ENCODE measurements at places on chromosomes 1 and 21. TPM values are rescaled to one million over a fixed set of nuclear protein-coding genes. Genes with fewer than 3 reads are reported as not detected.

Gene CLDN14
- total RNA-seq, result not detected

Gene PLA2G2C
- total RNA-seq, result not detected

DNA sequence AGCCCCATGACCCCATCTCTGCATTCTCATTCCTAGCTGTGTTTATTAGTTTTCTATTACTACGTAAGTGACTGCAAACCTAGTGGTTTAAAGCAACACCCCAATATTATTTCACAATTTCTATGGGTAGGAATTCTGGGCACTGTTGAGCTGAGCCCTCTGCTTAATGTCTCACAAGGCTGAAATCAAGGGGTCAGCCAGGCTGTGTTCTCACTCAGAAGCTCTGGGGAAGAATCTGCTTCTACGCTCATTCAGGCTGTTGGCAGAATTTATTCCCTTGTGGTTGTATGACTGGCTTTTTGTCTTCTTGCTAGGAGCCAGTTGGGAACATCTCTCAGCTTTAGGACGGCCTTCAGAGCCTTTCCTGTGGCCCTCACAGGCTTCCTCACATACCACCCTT is 181.0 kb downstream of the GIPC2 start:
- H3K27me3 ChIP-seq, result no peaks in the 10 kb centered on the region
- no peak for DNase-seq
- no peaks in the 10 kb centered on the region for H3K36me3 ChIP-seq
- H3K27ac ChIP-seq, result no peak overlapping the region
- no peaks in the 10 kb centered on the region for H3K4me1 ChIP-seq
- H3K4me3 ChIP-seq, result no peak overlapping the region

Gene UQCRH
- 271 TPM for total RNA-seq

DNA sequence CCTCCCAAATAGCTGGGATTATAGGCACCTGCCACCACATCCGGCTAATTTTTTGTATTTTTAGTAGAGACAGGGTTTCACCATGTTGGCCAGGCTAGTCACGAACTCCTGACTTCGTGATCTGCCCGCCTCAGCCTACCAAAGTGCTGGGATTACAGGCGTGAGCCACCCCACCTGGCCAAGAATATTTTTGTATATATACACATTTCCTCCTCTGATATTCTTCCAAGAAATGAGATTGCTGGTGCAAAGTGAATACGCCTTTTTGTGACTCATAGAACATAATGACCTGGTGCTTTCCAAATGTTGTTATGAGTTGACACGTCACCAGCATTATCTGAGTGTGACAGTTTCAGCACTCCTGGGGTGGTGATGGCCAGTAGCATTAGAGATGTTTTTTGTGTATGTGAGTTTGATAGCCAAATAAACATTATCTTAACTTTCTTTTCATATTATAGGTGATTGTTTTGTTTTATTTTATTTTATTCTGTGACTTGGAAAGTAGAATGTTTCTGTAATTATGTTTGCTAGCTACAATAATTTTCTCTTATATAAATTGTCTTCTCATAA is 54.9 kb downstream of the KCNK1 start:
- peaks cover 5% of the 10 kb centered on the region for H3K36me3 ChIP-seq
- no peak for DNase-seq
- H3K4me1 ChIP-seq, result peaks cover 3% of the 10 kb centered on the region
- no peak overlapping the region for H3K4me3 ChIP-seq

Gene ISG15
- total RNA-seq, result 18.4 TPM
